Ureter (tissue), 1 donor: ENCODE measurements at places on chromosomes 3 and 15. TPM values are rescaled to one million over a fixed set of nuclear protein-coding genes. Genes with fewer than 3 reads are reported as not detected.
A peak's percentile ranks its signal among the peaks of the same experiment; 100 is the strongest.

DNA sequence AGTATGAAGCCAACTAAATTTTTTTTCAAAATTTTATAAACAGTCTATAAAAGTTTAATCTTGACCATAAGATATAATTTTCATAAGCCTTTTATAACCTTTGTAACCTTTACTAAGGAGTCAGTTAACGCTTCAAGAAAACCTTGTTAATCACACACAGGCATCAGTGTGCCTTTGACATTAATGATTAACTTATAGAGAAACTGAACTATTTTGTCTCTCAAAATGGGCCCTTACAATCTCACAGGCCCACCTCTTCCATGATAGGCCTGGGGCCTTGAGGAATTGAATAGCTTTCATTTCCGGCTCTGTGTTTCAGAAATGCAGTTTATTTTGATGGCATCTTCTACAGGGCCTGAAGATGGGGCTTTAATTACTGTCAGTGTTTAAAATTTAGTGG, 70.1 kb downstream of the CD200 start:
- no peak for DNase-seq

DNA sequence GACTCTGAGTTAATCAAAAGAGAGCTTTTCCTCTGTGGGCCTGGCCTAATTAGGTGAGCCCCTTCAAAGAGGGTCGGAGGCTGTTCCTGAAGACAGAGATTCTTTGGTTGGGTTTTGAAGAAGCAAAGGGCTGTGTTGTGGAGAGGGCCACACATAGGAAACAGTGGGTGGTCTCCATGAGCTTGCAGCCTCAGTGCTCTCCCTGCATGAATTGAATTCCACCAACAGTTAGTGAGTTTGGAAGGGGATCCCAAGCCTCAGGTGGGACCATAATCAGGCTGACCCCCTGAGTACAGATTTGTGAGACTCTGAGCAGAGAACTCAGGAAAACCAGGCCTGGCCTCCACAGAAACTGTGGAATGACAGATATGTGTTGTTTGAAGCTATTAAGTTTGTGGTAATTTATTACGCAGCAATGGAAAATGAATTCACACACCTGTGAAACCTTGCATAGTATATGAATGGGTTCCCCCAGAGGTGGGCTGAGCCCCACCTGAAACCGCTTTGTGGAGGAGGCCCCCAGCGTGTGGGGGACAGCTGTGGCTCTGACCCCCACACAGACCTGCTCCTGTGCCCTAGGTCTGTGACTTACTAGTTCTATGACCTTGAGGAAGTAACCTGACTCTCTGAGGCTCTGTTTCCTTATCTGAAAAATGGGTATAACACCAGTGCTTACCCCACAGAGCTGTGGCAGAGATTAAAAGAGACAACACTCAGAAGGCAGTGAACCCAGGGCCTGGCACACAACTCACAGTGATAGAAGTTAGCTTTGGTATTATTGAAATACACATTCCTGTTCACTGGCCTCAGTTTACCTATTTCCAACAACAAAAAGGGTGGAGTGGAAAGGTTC, 431.3 kb downstream of the FOXP1 start:
- no peak for DNase-seq

DNA sequence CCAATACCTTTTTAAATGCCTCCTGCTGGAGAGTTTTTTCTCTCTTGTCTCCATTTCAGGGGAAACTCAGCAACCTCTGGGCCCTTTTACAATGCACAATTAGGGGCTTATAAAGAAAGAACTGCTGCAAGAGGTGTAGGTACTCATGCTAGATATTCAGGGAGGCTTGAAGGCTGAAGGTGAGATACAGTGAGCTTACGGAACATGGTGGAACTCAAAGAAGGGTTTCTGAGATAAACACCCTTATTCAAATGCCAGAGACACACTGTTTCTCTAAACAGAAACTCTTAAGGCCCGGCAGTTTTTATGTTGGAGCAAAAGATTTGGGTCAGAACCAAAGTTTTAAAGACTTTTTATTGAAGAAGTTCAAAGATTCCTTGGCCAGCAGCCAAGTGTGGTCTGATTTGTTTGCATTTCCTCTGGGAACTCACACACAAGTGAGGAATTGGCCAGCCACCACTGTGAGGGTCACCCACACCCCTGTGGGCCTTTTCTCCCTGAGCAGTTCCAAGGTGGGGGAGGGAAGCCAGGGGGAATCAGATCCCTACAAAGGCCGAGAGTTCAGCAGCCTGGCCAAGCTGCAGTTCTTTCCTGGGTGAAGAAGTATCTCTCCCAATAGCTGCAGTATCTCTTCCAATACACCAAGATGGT, 47.8 kb downstream of the TNFAIP8L3 start:
- peak; percentile 74 for DNase-seq

- no peak for DNase-seq
These were observed 32.0 kb downstream of the AP4E1 start for GRCh38 chr15:50940506-50940905.

GRCh38 chr15:93082861-93083260, 6.2 kb downstream of the RGMA start:
- no peak for DNase-seq

GRCh38 chr15:100275641-100276040, 66.1 kb downstream of the ADAMTS17 start:
- DNase-seq: no peak

DNA sequence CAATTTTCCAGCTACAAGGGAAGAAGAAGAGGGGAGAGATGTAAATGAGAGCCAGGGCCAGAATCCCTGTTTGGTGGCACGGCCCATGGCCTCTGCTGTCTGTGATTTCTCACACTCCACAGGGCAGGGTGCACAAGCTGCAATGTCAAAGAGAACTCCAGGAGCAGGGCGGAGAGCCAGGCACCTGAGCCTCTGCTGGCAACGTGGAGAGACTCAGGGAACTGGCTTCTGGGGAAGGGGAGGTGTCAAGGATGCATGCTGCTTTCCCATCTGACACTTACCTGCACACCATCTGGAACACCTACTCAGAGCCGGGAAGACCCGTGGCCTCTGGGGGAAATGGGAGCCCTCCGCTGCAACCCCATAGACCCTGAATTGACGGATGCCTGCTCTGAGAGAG, 507.5 kb upstream of the NR2F2 start:
- DNase-seq: no peak

DNA sequence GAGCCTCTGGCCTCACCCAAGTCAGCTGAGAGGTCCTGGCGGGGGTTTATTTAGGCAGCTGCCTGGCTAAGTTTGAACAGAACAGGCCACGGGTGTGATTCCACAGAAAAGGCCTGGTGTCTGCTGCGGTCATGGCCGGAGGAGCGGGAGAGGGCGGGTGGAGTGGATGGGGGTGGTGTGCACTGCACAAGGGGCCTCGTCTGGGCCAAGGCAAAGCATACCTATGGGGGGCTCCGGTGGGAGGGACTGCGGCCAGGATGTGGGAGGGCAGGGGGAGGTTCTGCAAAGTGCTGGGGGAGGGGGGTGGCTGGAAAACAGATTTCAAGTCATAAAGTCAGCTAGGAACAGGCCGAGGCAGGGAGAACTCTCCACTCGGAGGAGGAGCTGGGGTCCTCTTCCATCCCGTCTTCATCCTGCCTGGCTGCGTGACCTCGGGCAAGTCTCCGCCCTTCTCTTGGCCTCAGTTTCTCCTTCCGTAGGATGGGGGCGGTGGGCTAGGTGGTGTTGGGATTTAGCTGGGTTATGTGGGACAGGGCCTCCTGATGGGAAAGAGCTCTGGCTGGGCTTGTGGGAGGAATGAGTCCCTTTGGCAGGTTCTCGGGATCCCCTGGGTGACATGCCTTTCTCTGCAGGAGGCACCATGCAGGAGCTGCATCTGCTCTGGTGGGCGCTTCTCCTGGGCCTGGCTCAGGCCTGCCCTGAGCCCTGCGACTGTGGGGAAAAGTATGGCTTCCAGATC, 878 bp downstream of the ISLR start:
- DNase-seq: no peak

- DNase-seq: no peak
These were observed 45.2 kb upstream of the PFN2 start for GRCh38 chr3:150015901-150016300.

DNA sequence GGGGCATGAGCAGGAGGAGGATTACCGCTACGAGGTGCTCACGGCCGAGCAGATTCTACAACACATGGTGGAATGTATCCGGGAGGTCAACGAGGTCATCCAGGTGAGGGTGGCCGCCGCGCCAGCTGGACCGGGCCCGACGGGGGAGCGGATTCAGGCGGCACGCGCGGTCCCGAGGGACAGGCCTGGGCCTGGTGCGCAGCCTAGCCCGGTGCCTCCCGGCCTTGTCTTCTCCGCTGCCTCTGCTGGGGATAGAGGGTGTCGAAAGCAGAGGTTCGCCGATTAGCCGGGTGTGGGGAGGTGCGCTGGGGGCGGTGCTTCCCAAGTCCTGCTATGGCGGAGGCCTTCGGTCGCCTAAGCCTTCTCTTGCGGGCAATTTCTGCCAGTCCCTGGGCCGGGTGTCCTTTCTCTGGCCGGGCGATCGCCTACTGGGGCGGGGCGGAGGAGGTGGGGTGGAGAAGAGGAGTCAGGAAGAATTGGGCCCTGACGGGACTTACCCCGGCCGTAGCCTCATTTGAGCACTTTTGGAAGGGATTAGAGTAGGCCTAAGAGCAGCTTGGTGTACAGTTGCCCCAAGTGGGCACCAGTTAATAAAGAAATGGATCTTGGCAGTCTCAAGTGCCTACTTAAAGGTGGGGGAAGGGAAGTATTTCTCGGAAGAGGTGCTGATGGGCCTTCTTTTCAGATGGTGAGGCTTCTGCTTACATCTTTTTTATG, 940 bp downstream of the ARIH1 start:
- peak; percentile 83 for DNase-seq

GRCh38 chr15:100731267-100732152, 129.1 kb downstream of the ASB7 start:
- DNase-seq: no peak

- peak; percentile 51 for DNase-seq
These were observed 1.1 kb downstream of the MITF start for GRCh38 chr3:69740103-69741021.

DNA sequence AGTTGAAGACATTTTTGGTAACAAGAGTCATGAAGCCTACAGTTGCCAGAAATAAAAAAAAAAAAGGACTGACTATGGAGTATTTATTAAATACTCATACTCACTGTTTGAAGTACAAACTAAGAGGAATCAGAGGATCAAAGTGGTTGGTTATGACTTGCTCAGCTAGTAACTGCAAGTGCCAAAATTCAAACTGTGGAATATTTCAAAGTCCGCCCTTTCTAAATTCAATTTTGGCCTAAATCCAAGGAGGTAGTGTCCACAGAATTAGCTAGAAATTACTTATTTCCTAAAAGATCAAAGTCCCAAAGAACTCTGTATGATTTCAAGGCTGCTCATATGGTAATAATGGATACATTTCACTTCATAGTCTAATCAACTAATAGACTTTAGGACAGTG, 274.5 kb downstream of the ZBTB20 start:
- DNase-seq: no peak

- DNase-seq: no peak
These were observed 1333.0 kb downstream of the ROBO1 start for GRCh38 chr3:78434801-78435200.

DNA sequence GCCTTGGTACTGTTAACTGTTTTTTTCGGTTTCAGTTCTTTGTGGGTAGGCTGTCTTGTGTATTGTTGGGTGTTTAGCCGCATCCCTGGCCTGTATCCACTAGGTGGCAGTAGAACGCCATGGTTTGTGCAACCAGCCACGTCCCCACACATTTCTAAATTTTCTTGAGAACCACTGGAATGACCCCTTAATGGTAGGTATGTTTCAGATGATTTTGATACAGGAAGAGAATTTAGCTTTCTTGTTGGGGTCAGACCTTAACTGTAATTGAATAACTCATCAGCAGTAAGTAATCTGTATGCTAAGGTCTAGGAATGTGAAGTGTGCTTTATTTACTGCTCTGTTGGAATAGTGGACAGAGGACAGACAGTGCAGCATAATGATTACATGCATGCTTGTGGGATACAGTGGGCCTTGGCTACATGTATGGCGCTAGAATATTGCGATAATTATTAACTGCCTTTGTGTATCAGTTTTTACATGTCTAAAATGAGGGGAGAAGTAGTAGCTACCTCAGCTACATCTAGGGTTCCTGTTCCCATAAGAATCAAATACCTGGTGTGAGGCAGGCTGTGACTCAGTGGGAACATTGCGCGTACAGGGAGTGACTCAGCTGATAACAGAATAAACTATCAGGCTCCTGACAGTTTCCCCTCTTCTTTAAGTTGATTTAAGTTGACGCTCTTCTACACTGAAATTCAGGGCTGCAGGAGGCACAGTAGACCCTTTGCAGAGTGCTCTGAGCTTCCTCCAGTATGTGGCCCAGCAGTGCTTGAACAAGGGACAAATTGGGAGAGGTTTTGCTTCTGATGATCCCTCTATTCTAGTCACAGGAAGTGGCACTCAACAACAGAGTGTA, 25.0 kb upstream of the GPR171 start:
- peak; percentile 80 for DNase-seq

- no peak for DNase-seq
These were observed 84.5 kb upstream of the STT3B start for GRCh38 chr3:31448035-31448881.

- no peak for DNase-seq
These were observed 2.7 kb downstream of the IREB2 start for GRCh38 chr15:78440375-78441373.

GRCh38 chr15:92811148-92811913, 88.8 kb upstream of the CHD2 start:
- DNase-seq: no peak

GRCh38 chr3:3851621-3852323, 52.5 kb downstream of the LRRN1 start:
- no peak for DNase-seq

DNA sequence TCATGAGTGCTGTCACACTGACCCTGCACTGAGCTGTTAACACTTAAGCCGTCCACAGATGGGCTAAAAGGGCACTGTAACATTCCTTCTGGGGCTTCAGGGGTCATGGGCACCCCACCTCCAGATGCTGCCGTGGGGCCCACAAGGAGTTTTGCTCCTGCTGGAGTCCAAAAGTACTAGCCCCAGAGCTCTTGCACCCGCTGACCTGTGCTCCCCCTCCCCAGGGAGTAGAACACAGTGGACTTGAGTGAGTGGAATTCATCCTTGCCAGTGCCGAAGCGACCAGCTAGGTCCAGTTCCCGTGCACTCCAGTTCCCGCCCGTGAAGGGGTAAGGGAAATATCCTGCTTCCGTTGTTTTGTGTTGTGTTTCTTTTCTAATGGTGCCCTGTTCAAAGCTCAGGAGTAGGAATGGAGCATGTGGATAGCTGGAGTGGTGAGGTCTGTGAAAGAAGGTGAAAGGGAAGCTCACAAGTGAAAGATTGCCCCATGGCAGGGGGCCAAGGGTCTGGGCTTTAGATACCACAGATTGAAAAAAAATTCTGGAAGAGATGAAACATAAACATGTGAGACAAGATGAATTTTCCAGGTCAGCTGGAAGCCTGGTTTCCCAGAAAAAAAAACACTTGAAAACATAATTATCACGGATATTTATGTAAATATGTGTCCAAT, 36.6 kb downstream of the SLCO2A1 start:
- no peak for DNase-seq

GRCh38 chr15:59189241-59189640, 17.4 kb upstream of the LDHAL6B start:
- no peak for DNase-seq

- DNase-seq: no peak
These were observed 29.7 kb downstream of the CACNA2D2 start for GRCh38 chr3:50473768-50474167.

Gene TAGLN3
- not detected for total RNA-seq

Gene SLCO3A1
- total RNA-seq: 42.3 TPM

Gene ADCY5
- total RNA-seq: 27.8 TPM

Gene CLDN16
- total RNA-seq: 1.1 TPM

Gene CTXN2
- not detected for total RNA-seq

Gene MFN1
- 56.0 TPM for total RNA-seq

Gene FANCD2
- 7.9 TPM for total RNA-seq

Gene RPP14
- 17.0 TPM for total RNA-seq

Gene ZCWPW2
- total RNA-seq: 1.7 TPM

Gene ZPLD1
- 0.10 TPM for total RNA-seq

Gene RGMA
- total RNA-seq: 6.4 TPM
